ENCODE measurements at places on chromosomes 6 and 20. TPM values are rescaled to one million over a fixed set of nuclear protein-coding genes. Genes with fewer than 3 reads are reported as not detected.

DNA sequence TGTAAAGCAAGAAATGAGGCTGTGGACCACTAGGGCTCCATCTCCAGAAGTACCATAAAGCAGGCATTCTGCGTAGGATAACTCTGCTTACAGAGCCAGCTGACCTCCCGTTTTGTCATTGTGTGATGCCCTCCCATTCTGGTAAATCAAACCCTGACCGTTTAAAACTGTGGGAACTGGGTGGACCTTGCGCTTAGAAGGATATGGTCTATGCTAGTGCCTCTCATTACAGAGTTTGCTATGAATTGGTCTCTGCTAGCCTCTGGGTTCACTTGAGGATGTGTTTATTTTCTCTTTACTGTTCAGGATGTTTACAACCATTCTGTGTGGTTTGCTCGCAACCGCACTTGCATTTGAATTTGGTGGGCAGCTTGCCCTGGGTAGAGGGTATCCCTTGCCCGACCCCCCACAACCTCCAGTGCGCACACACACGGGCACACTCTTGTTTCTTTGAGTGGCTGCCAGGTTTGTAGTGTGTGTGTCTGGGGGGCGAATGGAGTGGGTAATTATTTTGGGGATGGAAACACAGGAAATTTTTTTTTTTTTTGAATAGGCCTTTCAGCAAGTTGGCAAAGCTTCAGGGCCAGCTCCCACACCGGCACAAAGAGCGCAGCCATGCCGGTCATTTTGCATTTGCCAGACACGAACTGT lies 198.3 kb downstream of the JARID2 start:
- H3K4me1 ChIP-seq: peaks cover 75% of the 10 kb centered on the region
- no peak for DNase-seq
- H3K4me3 ChIP-seq: no peak overlapping the region
- H3K36me3 ChIP-seq: peaks cover 3% of the 10 kb centered on the region
- H3K27ac ChIP-seq: no peak overlapping the region
- no peaks in the 10 kb centered on the region for H3K27me3 ChIP-seq

DNA sequence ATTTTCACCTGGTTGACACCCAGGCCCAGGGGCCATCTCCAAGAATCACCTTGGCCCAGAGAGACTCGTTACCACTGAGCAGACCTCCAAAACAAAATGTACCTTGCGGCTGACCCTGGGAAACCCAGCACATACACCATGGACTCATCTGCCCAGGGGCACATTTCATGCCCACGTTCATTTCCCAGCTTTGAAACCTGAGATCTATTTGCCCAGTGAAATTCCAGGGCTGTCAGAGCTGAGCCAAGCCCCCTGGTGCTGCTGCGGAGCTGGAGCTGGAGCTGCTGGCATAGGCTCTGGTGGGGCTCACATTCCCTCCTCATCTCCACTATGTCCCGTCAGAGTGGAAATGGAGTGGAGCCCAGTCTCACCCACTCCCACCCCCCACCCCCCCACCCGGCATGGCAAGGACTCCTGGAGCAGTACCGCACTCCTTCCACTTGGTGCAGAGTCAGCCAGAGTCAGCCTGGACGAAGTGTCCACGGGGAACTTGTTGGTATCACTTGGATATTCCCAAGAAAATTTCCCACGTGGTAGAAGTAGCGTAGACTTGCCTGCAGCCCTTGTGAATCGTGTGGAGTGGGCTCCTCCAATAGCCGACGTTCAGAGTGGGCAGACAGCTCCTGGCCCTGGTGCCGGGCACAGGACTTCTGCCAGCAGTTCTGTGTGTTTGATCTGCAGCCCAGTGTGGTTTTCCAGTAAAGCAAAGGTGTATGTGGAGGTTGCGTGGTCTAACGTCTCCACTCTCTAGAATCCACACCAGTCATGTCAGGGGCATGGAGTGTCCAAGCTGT lies 18.1 kb upstream of the OSER1 start:
- no peaks in the 10 kb centered on the region for H3K36me3 ChIP-seq
- H3K27me3 ChIP-seq: no peaks in the 10 kb centered on the region
- no peak overlapping the region for H3K4me3 ChIP-seq
- no peak overlapping the region for H3K27ac ChIP-seq

The KHDC1L gene
- total RNA-seq: not detected

- peaks cover 1% of the 10 kb centered on the region for H3K36me3 ChIP-seq
- peaks cover 34% of the 10 kb centered on the region for H3K27me3 ChIP-seq
- H3K4me3 ChIP-seq: no peak overlapping the region
- DNase-seq: no peak
These were observed 58.3 kb upstream of the MAP3K4 start for GRCh38 chr6:160933256-160933655.

DNA sequence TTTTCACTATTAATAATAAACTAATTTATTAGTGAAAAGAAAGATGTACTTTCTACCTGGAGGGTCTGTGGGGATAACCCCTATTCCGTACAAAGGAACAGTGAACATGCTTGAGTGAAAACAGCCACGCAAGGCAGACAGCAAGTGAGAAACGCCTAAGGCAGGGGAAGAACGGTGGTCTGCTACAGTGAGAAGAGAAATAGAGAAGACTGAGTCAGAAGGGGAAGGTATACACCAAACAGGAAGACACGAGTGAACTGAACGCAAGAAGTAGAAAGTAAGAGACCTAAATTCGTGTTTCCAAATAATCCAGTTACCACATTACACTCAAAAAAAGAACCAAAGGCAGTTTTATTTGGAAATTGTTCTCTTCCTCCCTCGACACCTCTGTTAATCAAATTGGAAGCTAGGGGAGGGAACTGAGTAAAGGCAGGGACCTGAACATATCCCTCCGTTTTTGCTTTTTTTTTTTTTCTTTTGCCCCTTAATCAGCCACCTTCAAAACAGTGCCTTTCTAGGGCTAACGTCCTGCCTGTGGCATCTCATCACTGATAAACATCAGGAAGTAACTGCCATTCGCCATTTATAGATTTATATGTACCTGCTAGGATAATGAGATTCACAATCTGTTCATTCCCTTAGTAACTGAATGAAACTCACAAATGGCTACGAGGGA lies 48.9 kb downstream of the ATXN1 start:
- H3K27me3 ChIP-seq: no peaks in the 10 kb centered on the region
- H3K4me1 ChIP-seq: peaks cover 65% of the 10 kb centered on the region
- H3K4me3 ChIP-seq: peak overlapping the region; percentile 60
- no peak for DNase-seq
- H3K27ac ChIP-seq: peak overlapping the region; percentile 88

- H3K27me3 ChIP-seq: no peaks in the 10 kb centered on the region
- no peak overlapping the region for H3K27ac ChIP-seq
- peaks cover 8% of the 10 kb centered on the region for H3K36me3 ChIP-seq
These were observed 69.0 kb downstream of the NCOA7 start for GRCh38 chr6:125859727-125860126.

- no peak for DNase-seq
- H3K27me3 ChIP-seq: no peaks in the 10 kb centered on the region
- no peak overlapping the region for H3K4me3 ChIP-seq
- H3K4me1 ChIP-seq: peaks cover 9% of the 10 kb centered on the region
These were observed 44.2 kb downstream of the PLCG1 start for GRCh38 chr20:41181567-41181966.

DNA sequence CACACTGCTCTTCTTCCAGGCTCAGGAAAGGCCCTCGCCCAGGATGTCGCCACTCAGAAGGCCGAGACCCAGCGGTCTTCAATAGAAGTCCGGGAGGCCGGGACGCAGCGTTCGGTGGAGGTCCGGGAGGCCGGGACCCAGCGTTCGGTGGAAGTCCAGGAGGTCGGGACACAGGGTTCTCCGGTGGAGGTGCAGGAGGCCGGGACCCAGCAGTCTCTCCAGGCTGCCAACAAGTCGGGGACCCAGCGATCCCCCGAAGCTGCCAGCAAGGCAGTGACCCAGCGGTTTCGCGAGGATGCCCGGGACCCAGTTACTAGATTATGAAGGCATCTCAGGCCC lies 1.0 kb downstream of the KHDC3L start:
- DNase-seq: no peak
- H3K36me3 ChIP-seq: no peaks in the 10 kb centered on the region
- H3K4me1 ChIP-seq: no peaks in the 10 kb centered on the region
- no peak overlapping the region for H3K4me3 ChIP-seq

DNA sequence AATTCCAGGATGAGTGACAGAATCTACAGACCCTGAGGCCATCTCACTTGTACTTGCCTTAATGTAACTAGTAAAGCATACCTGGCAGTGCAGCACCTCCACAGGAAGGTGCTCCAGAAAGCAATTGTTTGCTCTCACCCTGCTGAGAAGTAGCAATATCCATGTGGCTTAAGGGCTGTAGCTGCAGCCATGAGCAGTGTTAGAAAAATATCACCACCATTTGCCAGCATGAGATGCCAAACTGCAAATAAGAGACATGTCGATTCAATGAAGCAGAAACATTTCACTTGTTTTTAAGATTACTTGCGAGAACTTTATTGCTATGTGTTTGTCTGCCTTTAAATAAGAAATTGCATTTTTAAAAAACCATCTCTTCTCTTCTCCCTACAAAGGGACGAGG lies 151.5 kb downstream of the PRL start:
- no peaks in the 10 kb centered on the region for H3K36me3 ChIP-seq
- peaks cover 20% of the 10 kb centered on the region for H3K4me1 ChIP-seq
- H3K27ac ChIP-seq: no peak overlapping the region
- H3K4me3 ChIP-seq: no peak overlapping the region
- H3K27me3 ChIP-seq: peaks cover 26% of the 10 kb centered on the region
- no peak for DNase-seq

The GHRH gene
- not detected for total RNA-seq

The SEMG1 gene
- not detected for total RNA-seq

GRCh38 chr6:19569563-19569962 lies 267.6 kb upstream of the ID4 start:
- no peaks in the 10 kb centered on the region for H3K27me3 ChIP-seq
- H3K4me3 ChIP-seq: no peak overlapping the region
- H3K4me1 ChIP-seq: no peaks in the 10 kb centered on the region
- H3K27ac ChIP-seq: no peak overlapping the region

GRCh38 chr6:113879186-113880096 lies 22.3 kb downstream of the MARCKS start:
- no peaks in the 10 kb centered on the region for H3K4me1 ChIP-seq
- no peaks in the 10 kb centered on the region for H3K36me3 ChIP-seq
- H3K27ac ChIP-seq: no peak overlapping the region
- no peak overlapping the region for H3K4me3 ChIP-seq

The THBD gene
- not detected for total RNA-seq

- peaks cover 19% of the 10 kb centered on the region for H3K27me3 ChIP-seq
- no peaks in the 10 kb centered on the region for H3K4me1 ChIP-seq
- no peak overlapping the region for H3K27ac ChIP-seq
- H3K36me3 ChIP-seq: no peaks in the 10 kb centered on the region
These were observed 32.8 kb upstream of the FOXQ1 start for GRCh38 chr6:1279065-1279464.

GRCh38 chr6:6734479-6735465 lies 146.3 kb downstream of the LY86 start:
- H3K4me1 ChIP-seq: no peaks in the 10 kb centered on the region
- no peak for DNase-seq
- no peaks in the 10 kb centered on the region for H3K36me3 ChIP-seq

DNA sequence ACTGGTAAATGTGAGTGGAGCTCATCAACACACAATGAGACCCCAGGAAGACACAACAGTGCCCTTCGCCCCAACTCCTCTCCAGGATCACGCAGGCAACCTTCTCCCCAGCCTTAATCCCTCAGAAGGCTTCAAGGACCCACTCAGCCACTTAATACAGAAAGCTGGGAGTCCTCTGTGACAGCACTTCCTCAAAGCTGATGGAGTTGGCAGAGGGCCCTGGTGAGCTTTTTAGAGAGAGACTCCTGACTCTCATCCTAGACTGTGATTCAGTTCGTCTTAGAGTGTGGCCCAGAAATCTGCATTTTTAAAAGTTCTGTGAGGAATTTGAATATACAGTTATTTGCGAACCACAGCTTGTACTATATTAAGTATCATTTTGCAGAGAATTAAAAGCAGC lies 187.7 kb downstream of the UST start:
- no peak for DNase-seq
- H3K36me3 ChIP-seq: no peaks in the 10 kb centered on the region
- peaks cover 27% of the 10 kb centered on the region for H3K27me3 ChIP-seq
- no peak overlapping the region for H3K27ac ChIP-seq
- no peak overlapping the region for H3K4me3 ChIP-seq
- no peaks in the 10 kb centered on the region for H3K4me1 ChIP-seq

Measured in activated T-helper 1 cell treated with anti-CD3 and anti-CD28 coated beads, Interleukin-12 subunit alpha, Interleukin-12 subunit beta, Interleukin-2, Interleukin-4 antibody, amounts not matched to agents 30 ng/mL and 10 ng/mL and 1 ng/mL, durations not matched to agents 14 hours and 24 hours and 36 hours (primary cell).